Choroid plexus epithelial cell (primary cell): ENCODE measurements at places on chromosomes 12 and 14.

DNA sequence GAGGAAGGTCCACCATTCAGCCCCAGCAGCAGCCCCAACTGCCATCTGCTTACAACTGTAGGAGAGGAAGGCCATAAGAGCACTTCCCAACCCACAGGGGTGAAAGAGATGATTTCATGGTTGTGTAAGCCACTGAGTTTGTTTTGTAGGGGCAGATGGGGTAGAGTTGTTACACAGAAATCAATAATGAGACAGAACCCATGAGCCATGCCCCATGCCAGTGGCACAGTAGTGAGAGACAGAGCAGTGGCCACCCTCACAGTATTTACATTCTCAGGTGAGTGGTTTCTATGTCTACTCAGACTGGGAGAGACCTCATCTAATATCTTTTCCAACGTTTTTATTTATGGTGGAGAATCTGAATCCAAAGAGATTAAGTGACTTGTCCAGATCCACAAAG, 68.6 kb downstream of the NUAK1 start:
- DNase-seq, result no peak

DNA sequence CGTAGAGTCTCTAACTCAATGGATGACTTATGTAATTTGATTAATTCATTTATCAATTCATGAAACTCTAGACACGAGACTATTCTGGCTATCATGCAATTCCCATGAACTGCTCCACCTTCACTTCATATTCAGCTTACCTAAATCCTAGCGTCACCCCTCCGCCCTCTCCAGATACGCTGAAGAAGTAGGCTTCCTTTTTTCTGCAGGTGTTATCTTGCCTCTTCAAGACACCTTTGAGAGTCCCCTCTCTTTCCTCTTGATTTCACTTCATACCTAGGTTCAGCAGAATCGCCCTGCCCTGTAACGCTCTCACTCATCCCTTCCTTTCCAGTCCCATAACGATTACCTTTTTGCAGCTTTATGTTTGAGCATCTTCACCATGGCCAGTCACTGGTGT, 4.0 kb upstream of the RNASE4 start:
- no peak for DNase-seq

DNA sequence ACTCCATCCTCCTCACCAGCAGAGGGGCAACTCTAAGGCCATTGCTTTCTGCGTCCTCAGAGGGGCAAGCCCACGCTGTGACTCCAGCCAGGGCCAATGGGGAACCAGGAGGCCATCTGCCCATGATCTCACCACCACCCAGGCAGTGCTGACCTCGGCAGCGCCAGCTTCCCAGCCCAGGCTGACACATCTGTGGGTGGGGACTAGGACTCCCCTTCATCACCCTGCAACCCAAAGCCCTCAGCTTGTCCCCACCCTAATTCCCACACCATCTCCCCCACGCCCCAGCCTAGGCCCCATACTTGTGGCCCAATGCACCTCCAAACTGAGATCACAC, 58.6 kb downstream of the VWF start:
- DNase-seq, result no peak

DNA sequence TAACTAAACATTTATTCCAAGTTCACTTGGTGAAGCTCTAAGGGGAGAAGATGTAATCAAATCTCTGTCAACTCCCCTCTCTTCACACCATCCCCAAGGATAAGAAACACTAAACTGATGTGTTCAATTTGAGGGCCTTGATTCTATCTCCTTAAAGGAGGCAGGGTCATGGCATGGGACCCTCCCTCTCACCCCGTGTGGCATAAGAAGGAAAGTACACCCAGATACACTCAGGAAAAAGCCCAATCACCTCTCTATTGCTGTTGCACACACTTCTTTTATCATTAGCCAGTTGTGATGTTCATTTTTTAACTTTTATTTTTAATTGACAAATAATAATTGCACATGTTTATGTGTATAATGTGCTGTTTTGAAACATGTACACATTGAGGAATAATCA, 35.1 kb downstream of the WASHC3 start:
- DNase-seq, result no peak

GRCh38 chr14:52412426-52412825, 98.3 kb downstream of the PTGER2 start:
- no peak for DNase-seq

DNA sequence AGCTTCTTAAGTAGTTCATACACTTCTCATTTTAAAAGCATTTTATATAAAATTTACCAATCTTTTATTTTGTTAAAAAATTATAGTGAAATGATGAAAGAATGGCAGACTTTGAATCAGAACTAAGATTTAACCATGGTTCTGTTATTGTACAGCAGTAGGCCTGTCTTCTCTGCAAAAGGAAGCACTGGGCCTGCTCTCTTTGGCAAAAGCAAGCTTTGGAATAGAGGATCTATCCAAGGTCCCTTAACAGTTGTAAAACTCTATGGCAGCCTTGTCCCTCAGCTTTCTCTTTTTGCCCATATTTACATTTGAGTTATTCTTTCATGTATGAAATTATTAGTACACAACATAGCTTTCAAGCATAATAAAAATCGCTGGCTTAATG, 82.8 kb downstream of the PLEKHG7 start:
- no peak for DNase-seq

GRCh38 chr12:26760657-26761293, 72.2 kb downstream of the ITPR2 start:
- no peak for DNase-seq

DNA sequence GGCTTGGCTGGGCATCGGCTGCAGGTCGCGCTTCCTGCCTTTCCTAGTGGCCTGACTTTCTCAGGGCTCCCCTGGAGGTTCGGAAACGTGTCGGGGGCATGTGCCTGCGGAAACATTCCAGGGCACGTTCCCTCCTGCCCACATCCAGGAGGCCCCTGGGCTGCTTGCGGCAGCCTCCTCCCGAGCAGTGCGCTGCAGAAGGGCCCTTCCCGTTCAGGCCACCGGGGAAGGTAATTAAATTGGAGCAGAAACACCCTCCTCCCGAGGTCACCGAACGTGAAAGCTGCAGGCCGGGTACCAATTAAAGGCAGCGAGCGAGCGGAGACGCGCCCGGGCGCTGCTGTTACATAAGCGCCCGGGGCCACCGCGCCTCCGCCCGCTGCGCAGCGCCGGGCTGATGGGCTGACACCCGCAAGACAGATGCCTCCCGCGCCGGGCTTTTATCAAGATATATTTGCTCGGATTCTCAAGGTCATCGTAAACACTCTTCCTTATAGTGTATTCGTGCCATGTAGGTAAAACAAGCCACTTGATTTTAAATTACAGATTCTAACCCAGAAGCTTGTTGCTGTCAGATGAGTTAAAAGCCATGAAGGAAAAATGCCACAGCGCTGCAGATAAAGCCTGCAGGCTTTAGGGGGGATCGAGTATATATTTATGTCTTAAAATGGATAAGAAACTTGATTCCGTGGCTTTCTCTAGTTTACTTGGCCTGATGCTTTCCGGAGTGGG, 31.4 kb downstream of the SSPN start:
- DNase-seq, result peak; percentile 26

GRCh38 chr12:44246482-44247105, 410.7 kb downstream of the TMEM117 start:
- DNase-seq, result no peak

DNA sequence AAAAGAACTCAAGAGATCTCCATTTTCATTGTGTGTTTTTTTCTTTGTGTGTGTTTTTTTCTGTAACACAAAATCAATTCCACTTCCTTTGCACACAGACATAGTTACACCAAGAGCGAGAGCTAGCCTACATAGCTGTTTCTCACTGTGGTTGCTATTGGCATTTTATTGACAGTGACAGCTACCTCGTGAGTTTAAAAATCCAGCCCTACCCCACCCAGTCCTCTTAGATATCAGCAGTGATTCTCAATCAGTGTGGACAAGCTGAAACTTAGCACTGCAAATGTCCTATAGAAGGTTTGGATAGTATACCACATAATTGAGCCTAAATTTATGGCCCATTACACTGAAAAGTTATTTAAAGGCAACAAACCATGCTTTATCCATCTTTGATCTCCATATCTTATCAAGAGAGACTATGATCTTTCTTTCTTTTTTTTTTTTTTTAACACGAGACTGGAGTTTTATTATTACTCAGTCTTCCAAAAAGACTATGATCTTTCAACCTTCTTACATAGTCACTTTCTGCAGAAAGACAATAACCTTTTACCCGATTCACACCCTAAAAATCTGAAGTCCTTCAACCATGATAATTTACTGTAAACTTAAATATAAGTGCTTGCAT, 46.8 kb downstream of the ATP2B1 start:
- no peak for DNase-seq

GRCh38 chr12:110649341-110649847, 35.5 kb downstream of the TCTN1 start:
- DNase-seq, result no peak

GRCh38 chr14:100442498-100443490, 119.7 kb downstream of the SLC25A47 start:
- no peak for DNase-seq

DNA sequence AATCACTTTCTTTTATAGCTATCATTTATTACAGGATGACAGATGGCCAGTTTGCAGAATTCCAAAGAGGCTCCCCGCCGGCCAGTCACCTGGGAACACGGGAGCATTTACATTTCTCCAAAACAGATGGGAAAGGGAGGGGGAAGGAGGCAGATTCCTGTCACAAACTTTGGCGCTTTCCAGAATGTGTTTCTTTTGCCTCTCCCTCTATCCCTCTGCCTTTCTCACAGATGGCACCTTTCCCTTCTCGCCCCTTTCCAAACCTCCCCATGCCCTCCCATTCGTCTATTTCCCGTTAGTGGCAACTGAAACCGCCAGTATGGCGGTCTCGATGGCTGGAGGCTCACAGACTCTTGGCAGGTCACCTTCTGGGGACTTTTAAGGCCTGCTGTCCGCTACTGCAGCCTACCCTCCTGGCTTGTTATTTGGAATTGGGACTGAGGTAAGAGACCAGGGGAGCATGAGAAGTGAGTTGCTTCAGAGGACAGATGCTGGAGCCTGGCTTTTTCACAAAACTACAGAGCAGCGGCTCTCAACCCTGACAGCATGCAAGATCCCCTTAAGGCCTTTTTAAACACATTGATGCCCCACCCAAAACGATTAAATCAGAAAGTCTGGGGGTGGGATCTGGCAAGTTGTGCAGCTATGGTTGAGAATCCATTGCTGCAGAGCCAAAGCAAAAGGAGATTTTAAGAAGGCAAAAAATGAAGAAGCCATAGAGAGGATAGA, 161.5 kb upstream of the VASH1 start:
- no peak for DNase-seq

DNA sequence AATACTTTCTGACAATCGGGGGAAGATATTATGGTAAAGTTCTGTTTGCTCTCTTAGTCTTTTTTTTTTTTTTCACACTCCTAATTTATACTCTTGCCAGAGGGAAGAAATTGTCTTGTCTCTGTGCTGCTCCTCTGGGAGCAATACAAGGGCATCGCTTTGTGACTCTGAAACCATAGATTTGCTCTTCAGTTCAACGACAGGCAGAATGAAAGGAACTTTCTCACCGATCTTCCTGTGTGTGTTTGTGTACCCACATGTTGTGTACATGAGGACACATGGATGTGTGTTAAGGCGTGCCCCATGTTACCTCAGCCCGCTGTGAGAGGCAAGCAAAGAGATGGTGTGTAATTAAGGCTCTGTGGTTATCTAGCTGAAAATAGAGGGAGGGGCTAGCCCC, 457.6 kb downstream of the EGLN3 start:
- no peak for DNase-seq

DNA sequence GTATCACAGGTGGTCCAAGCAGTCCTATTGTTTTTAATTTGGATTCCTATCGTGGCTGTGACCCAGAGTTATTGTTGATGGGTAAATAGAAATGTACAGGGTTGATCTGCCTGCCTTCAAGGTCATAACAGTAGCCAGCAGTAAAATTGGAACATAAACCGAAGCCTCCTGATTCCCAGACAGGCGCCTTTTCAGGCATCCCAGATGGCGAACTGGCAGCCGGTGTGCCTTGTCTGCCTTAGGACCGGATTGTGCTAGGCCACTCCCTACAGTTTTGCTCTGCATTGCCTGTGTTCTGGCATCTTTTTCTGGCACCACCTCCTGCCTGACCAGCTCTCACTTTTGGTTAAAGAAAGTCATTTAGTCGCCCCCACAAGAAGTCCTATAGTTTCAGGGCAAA, 22.2 kb downstream of the TMEM117 start:
- no peak for DNase-seq

DNA sequence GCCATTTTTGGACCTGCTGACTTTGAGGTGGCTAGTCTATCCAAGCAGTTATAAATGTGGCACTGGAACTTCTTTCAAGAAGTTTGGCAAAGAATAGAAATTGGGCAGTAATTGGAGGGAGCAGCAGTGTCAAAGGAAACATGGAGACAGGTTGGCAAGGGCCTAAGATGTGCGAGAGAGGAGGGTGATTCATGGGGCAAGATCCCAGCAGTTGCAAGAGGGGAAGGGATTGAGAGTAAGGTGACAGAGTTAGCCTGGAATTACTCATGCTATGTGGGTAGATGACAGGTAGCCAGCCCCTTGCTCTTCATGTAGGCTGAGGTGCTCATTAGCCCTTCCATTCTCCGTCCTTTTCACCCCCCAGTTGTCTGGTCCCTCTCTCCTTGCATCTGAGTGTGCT, 42.2 kb downstream of the FBXL14 start:
- DNase-seq, result no peak

DNA sequence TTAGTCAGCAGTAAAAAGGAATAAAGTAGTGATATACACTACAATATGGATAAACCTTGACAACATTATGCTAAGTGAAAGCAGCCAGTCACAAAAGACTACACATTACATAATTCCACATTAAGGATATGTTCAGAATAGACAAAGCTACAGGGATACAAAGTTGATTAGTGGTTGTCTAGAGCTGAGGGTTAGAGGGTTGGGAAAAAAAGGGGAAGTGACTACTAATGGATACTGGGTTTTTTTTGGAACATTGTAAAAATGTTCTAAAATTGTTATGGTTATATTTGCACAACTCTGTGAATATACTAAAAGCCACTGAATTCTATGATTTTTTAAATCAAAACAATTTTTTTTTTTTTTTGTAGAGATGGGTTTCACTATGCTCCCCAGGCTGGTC, 4.8 kb upstream of the NGDN start:
- no peak for DNase-seq

DNA sequence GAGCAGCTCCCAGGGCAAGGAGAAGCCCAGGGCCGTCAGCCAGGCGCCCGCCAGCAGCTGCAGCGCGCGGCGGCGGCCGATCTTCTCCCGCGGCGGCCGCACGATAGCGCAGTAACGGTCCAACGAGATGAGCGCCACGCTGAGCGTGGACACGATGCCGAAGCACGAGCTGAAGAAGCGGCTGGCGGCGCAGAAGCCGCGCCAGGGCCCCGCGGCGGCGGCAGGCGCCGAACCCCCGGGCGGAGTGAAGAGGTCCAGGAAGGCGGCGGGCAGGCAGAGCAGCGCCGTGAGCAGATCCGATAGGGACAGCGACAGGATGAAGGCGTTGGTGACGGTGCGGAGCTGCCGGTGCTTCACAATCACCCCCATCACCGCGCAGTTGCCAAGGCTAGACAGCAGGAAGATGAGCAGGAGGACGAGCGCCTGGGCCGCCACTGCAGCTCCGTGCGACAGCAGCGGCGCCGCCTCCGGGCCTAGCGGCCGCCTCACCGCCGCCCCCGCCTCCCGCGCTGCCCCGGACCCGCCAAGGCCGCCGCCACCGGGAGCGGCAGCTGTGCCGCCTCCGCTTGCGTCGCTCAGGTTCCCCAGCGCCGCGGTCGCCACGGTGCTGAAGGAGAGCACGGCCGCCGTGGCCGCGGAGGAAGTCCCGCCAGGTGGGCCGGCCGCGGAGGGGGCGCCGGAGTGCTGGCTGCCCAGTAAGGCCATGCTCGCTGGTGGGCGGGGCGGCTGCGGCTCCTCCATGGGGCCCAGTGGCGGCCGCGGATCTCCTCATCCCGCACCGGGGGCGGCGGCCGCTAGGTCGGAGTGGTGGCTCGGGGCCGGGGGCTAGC, 479 bp downstream of the GPR135 start:
- peak; percentile 47 for DNase-seq

GRCh38 chr14:29896354-29896821, 31.3 kb downstream of the PRKD1 start:
- no peak for DNase-seq
